ENCODE measurements at places on chromosomes 3 and 15.

DNA sequence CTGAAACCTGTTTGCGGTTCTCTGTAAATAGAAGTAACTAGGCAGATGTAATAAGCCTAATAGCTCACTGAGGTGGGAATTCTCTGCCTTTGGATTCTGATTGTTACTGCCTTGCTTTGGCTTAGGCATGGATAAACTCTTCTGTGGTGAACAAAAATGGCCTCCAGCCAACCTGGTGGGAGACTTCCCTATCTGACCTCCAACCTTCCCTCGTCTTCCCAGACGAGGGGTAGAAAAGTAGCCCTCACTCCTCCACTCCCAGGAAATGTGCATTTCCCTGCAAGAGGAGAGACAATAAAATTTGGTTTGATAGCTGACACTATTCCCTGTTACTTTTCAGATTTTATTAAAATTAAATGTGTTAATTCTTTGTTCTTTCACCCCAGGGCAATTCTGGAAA lies 606 bp upstream of the CD96 start:
- DNase-seq = no peak

DNA sequence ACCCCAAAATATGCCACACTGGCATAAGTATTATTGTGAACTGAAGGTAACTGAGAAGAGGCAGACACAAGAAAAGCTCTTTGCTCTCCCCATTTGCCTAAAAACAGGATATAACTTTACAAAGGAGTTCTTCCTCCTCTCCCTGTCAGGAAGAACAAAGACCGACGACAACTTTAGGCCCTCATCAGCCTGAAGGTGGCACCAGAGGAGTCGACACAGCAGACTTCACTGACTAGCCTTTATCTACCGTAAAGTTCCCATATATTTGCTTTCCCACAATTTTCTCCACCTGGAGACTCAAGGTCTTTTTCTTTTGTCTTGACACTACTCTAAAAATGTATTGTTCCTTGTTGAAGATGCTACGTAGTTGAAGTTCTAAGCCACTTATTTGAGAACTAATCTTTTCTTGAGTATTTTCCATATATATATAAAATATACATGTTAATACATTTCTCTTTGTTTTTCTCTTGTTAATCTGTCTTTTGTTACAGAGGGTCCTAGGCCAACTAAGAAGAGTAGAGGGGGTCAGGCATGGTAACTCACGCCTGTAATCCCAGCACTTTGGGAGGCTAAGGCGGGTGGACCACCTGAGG lies 16.2 kb upstream of the XIRP1 start:
- DNase-seq = no peak

- DNase-seq = no peak
These were observed 14.6 kb downstream of the CAPN7 start for GRCh38 chr3:15220661-15221060.

GRCh38 chr3:43879166-43879565 lies 188.4 kb downstream of the ABHD5 start:
- DNase-seq = no peak

GRCh38 chr3:55380561-55380960 lies 106.5 kb downstream of the WNT5A start:
- DNase-seq = no peak

GRCh38 chr3:70550723-70551319 lies 238.4 kb upstream of the MDFIC2 start:
- no peak for DNase-seq

DNA sequence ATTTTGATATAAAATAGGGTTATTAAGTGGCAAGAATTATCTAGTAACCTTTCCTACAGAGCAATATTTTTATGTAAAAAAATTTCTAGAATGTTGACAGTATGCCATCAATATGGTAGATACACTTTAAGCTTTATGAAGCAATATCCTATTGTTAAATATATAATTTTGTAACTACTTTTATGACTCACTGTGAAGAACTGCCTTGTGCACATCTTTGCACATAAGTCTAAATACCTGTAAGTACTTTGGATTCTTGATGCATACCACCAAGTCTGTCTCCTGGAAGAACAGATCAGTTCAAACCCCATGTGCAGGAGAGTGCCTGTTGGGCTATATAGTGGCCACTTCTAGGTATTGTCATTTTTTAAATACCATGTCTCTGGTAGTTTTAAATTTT lies 205.7 kb upstream of the EIF1B start:
- no peak for DNase-seq

DNA sequence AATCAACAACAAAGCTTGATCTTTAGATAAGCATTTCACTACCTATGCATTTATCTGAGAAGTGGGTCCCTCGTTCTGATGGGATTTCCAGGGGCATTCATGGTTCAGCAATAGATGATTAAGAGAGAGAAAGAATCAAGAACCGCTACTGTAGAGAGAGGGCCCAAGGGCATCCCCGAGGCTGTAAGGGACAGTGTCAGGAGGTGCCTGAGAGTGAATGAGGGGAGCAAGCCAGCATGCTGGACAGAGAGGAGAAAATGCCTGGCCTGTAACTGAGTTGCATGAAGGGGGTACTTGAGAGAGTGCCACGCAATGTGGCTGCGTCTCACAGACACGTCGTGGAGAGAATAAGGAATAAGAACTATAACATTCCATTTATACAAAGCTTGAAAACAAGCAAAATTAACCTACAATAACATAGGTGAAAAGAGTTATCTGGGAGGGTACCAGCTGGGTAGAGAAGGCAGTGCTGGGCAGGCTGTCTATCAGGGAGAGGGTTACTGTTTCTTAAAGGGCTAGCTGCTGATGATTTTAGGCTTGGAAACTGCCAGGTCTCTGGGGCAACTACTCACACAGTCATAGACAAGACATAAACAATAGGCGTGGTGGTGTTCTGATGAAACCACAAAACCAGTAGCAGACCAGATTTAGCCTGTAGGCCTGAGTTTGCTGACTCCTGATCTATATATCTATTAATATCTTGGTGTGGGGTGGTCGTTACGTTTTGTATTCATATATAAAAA lies 374.6 kb upstream of the CFAP20DC start:
- no peak for DNase-seq

DNA sequence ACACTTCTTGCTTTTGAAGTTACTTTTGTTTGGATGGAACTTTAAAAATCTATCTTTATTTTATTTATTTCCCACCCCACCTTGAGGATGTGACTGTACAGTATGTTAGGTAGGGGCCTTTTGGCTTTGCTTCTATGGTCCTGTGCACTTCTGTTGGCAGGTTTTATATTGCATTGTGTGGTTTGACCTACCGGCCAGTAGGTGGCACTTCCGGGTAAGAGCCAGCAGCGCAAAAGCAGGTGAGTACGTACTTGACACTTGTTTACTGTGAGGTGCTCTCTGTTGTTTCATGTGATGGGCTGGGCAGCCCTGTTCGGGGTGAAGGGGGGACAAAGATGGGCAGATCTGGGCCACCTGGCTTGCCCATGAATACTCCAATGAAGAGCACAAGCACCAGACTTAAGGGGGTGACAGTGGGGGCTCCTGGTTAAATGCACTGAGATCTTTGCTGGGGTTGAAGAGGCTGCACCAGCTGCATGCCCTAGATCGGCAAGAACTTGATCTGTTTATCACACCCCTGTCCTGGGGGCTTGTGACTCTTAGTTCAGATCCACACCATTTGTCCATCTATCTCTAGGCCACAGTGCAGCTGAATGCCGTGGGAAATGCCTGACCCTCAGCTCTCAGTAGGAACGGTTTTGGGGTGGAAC lies 131.6 kb downstream of the NLGN1 start:
- DNase-seq = no peak

DNA sequence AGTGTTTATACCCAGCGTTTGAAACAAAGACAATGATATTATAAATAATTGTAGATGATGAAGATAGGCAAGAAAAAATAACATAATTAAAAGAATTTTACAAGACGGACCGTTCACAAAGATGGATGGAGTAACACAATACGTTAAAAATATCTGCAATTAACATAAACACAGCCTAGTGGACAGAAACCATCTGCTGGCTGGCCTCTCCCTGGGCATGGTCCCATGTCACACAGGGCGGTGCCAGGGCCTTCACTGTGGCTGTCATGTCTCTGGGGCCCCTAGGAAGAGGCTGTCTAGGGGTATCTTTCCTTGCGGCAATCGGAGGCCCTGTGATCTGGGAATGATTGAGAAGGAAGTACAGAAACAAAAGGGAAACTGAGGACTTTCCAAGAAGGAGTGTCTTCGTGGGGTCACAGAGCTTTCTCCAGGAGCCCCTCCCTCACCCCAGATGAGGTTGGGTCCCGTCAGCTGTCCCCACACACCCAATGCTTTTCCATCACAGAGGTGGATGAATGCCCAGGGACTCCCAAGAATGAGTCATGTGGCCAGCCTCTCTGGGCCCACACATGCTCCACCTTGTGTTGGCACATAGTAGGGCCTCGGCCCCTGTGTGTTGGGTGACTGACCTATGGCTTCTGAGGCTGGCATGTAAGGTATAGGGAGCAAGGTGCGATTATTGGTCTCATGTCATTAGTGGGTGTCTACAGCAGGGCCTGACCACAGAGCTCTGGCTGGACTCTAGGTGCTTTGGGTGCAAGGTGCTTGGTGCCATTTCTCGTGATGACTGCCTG lies 87.1 kb downstream of the DNAJB8 start:
- no peak for DNase-seq

DNA sequence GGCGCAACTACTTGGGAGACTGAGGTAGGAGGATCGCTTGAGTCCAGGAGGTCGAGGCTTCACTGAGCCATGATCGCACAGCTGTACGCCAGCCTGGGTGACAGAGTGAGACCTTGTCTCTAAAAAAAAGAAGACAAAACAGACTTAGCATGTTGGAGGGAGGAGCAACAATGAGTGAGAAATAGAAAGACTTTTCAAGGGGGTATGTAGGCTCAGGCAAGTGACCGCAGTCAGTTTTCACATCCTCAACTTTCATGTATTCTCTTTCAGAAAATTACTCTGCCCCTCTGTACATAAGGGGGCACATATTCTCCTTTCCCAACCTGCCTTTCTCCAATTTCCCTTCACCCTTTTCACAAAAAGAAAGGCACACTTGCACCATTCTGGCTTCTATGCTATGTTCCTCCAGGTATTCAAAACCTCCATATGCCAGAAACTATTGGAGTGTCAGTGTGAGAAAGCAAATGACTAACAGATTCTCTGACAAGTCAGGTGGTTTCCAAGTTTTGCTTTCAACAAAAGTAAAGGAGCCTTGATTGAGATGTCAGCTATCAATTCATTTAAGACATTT lies 7.6 kb downstream of the NSUN3 start:
- no peak for DNase-seq

DNA sequence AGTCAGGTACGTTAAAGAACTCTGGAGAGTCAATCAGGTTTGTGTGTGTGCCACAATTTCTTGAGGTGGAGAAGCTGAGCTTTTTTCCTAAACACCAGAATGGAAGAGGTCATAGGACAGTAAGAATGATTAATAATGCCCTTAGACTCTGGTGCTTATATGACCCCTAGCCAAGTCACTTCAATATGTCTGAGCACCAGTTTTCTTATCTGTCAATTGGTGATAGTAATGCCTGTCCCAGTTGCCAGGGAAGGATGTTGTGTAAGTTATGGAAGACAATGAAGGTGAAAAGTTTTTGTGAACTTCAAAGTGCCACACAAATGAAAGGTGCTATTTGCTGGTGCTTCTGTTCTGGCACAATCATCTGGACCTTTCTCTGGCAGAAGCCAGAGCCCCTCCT lies 22.2 kb upstream of the DLG1 start:
- no peak for DNase-seq

- no peak for DNase-seq
These were observed 488 bp downstream of the THSD4 start for GRCh38 chr15:71115567-71116351.

DNA sequence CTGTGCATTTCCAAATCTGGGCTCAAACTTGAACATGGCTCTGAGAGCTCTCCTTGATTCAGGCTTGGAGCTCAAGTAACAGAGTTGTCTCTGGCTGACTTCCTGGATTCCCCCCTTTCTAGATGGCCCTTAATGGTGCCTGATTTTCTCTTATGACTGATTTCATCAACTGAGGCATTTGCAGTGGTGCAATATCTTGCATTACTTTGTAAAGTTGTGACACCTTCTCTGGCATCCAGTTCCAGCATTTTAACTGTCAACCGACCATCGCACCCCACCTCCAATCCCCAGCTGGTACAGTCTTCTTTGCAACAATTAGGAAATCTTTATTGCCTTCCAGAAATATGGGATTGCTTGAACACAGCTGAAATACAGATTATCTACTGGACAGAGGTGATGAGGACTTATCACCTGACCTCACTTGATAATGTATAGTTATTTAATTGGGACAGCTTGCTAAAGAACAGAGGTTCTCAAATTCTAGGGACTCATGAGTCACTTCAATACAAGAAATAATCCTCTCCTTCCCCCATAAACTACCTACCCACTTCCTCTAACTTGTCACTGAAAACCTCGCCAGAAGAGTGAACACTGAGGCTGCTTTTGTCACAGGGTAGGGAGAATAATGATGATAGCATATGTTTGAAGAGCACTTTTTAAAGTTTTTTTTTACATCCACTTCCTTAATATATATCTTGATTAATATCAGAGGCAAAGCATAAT lies 41.8 kb downstream of the FILIP1L start:
- no peak for DNase-seq

GRCh38 chr15:58190419-58190818 lies 52.2 kb downstream of the AQP9 start:
- DNase-seq = no peak

DNA sequence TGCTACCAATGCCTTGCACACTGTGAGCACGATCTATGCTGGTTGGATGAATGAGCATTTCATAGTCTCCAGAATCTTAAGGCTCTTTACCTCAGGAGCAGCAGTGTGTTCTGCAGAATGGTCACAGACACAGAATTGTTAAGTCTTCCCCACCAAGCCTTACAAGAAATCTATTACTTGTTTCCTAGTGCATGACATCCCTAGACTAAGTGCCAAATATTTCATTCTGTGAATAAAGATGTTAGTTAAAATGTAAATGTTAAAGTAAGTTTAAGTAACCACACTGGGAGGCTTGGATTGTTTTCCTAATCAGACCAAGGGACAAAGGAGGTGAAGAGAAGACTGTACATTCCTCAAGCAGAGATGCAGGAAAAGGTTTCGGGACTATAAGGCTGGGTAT lies 4.1 kb upstream of the TNFSF10 start:
- DNase-seq = no peak

DNA sequence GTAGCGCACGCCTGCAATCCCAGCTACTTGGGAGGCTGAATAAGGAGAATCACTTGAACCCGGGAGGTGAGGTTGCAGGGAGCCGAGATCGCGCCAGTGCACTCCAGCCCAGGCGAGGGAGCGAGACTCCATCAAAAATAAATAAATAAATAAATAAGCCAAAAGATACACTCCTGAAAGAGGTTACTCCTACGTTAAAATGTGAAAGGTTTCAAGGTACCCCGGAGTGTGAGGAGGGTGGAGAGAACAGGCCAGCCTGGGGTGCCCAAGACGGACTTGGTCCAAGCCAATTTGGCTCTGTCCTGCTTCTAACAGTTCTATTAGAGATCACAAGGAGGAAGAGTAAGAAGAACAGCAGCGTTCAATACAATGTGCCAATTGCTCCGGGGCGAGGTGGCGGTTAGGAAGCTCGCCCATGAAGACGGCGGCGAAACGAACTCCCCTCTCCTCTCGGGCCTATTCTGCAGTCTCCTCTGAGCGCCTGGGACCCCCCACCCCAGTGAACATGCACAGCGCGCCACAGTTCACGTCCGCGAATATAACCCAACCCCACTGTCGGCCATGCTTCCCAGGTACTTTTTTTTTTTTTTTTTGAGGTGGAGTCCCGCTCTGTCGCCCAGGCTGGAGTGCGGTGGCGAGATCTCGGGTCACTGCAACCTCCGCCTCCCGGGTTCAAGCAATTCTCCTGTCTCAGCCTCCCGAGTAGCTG lies 942 bp downstream of the ELP6 start:
- no peak for DNase-seq

Data from NCI-H1092 (cell line).